ENCODE measurements at places on chromosomes 7 and 10.
A peak's percentile ranks its signal among the peaks of the same experiment; 100 is the strongest.

- DNase-seq, result no peak
Measured at GRCh38 chr7:143217806-143218205, 4.0 kb upstream of the TAS2R40 start.

- DNase-seq, result no peak
Measured at GRCh38 chr10:34288634-34289033, 526.5 kb downstream of the PARD3 start.

DNA sequence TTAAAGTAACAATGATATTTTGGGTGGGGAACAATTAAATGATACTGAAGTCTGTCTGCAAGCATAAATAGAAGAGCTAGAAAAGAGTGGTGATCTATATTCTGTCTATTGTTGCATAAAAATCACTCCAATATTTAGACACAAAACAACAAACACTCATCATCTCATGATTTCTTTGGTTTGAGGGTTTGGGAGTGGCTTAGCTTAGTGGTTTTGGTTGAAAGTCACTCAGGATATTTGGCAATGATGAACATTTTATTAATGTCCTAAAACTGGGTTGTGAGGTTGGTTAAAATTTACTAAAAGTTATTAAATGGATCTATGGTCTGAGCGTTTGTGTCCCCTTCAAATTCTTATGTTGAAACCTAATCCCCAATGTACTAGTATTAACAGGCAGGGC, 54.7 kb upstream of the EGFR start:
- DNase-seq, result no peak

- peak; percentile 73 for DNase-seq
Measured at GRCh38 chr7:135274495-135275268, 41.0 kb downstream of the STRA8 start.

- DNase-seq, result no peak
Measured at GRCh38 chr10:63383141-63383540, 82.6 kb downstream of the JMJD1C start.

GRCh38 chr7:18903695-18904094, 213.7 kb downstream of the TWIST1 start:
- DNase-seq, result no peak

DNA sequence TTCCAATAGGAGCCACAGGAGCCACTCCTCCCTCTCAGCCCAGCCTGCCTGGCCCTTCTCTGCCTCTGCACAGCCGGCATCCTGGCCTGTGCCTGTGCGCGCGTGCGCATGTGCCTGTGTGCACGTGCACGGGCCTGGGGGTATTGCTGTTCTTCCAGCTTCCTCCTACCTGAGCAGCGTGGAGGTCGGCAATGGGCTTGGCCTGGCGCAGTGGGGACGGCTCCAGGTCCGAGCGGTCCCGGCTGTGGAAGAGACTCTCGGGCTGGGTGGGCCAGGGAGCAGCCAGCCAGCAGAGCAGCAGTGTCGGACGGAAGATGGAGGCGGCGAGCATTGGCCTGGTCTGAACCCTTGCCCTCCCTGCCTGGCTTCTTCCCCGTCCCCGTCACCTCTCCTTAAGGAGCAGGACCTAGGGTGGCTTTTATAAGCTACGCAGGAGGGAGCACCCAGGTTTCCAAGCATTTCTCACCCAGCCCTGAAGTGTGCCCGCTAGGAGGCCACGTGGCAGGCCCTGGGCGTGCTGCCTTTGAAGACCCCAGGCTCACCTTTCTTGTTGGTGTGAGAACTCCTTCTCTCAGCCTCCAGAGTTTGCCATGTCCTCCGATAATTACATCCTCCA, at the start of gene MMP21:
MMP21 (minus strand) TSS at position 331 of the 616 bp plus-strand sequence; CDS start at position 331, 0 bp downstream.
- DNase-seq, result no peak

- no peak for DNase-seq
Measured at GRCh38 chr10:7605565-7606295, 61.0 kb downstream of the ITIH5 start.
